Pericardium fibroblast (primary cell): ENCODE measurements at places on chromosomes 12 and 14. TPM values are rescaled to one million over a fixed set of nuclear protein-coding genes. Genes with fewer than 3 reads are reported as not detected.

ALG10 gene
- total RNA-seq = 2.7 and 6.0 TPM in 2 replicates

SLC38A4 gene
- 0.26 and 1.1 TPM in 2 replicates for total RNA-seq

OTX2 gene
- total RNA-seq = not detected in 2 replicates

TSHR gene
- not detected in 2 replicates for total RNA-seq
